Heart right ventricle (tissue), 16 donors: ENCODE measurements at places on chromosomes 13 and 19.

DNA sequence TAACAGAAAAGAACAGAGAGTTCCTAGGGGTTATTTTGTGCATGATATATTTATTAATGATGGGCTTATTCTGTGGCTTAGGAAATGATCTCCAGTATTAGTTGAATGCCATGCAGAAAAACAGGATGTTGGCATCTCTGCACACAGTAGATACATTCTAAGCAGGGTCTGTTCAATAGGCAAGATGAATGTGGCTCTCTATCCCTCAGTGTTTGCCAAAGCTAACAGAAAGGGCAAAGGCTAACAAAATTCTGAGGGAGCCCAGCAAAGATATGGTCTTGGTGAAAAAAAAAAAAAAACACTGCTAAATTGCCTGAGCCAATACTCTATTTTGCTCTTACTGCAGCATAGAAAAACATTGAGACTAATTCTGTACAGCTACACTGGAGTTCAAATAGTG, 1095.8 kb downstream of the UQCRFS1 start:
- H3K4me3 ChIP-seq = no peak overlapping the region
- no peaks in the 10 kb centered on the region for H3K4me1 ChIP-seq
- no peaks in the 10 kb centered on the region for H3K27me3 ChIP-seq
- H3K36me3 ChIP-seq = no peaks in the 10 kb centered on the region

- no peak for DNase-seq
- no peaks in the 10 kb centered on the region for H3K4me1 ChIP-seq
- no peak overlapping the region for H3K4me3 ChIP-seq
- H3K27me3 ChIP-seq = no peaks in the 10 kb centered on the region
- no peak overlapping the region for H3K27ac ChIP-seq
- no peaks in the 10 kb centered on the region for H3K36me3 ChIP-seq
Measured at GRCh38 chr13:84777316-84777715, 895.0 kb upstream of the SLITRK1 start.

DNA sequence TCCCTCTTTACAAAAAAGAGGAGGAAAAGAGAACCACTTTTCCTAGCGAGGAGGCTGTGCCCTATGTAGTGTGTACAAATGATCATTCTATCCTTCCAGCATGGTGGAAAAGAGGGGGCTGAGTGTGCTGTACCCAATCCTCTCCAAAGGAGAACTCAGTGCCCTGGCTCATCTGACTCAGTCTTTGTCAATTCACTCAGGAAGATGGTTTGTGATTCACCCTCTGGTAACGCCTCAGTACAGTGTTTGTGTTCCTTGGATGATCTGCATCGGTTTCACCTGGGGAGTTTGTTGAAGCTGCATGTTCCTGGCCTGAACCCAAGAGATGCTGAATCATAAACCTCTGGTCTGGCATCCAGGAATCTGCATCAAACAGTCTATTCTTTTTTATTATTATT, 18.3 kb upstream of the ENOX1 start:
- DNase-seq = no peak
- H3K27ac ChIP-seq = no peak overlapping the region
- H3K4me3 ChIP-seq = no peak overlapping the region

GRCh38 chr13:103528437-103528836, 462.2 kb upstream of the SLC10A2 start:
- DNase-seq = no peak
- no peaks in the 10 kb centered on the region for H3K36me3 ChIP-seq
- no peaks in the 10 kb centered on the region for H3K4me1 ChIP-seq
- no peak overlapping the region for H3K4me3 ChIP-seq

GRCh38 chr13:46796129-46796514, 839 bp downstream of the ESD start:
- H3K27me3 ChIP-seq = no peaks in the 10 kb centered on the region
- no peak for DNase-seq
- H3K27ac ChIP-seq = peak overlapping the region; percentile 90
- peak overlapping the region; percentile 76 for H3K4me3 ChIP-seq

GRCh38 chr19:4037301-4037949, 29.3 kb downstream of the ZBTB7A start:
- no peaks in the 10 kb centered on the region for H3K4me1 ChIP-seq
- no peak overlapping the region for H3K27ac ChIP-seq
- no peak overlapping the region for H3K4me3 ChIP-seq
- no peaks in the 10 kb centered on the region for H3K27me3 ChIP-seq

DNA sequence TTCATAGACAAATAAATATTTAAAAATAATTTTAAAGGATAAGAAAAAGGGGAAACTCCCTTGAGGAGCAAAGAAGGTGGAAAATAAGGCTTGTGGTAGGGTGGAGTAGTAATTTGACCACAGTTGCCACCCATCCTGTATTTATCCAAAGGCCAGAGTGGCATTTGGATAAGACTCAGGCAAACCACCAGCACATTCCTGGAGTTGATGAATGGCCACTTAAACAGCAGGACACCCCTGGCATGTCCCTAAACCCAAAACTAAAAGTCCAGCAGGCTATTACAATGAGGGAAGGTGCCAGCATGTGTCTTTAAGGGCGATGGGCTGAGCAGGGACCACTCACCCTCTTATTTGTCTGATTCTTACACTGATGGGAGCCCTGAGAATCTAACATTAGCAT, 9.8 kb upstream of the FRY start:
- H3K4me1 ChIP-seq = peaks cover 31% of the 10 kb centered on the region
- DNase-seq = no peak
- H3K27ac ChIP-seq = no peak overlapping the region
- H3K27me3 ChIP-seq = no peaks in the 10 kb centered on the region
- H3K4me3 ChIP-seq = no peak overlapping the region
- H3K36me3 ChIP-seq = no peaks in the 10 kb centered on the region

GRCh38 chr13:91946498-91947070, 548.2 kb downstream of the GPC5 start:
- no peaks in the 10 kb centered on the region for H3K4me1 ChIP-seq
- no peaks in the 10 kb centered on the region for H3K36me3 ChIP-seq
- no peak for DNase-seq

- H3K4me1 ChIP-seq = no peaks in the 10 kb centered on the region
- H3K27ac ChIP-seq = no peak overlapping the region
- DNase-seq = no peak
- H3K27me3 ChIP-seq = peaks cover 50% of the 10 kb centered on the region
- no peak overlapping the region for H3K4me3 ChIP-seq
Measured at GRCh38 chr19:13622766-13623715, 116.8 kb upstream of the CACNA1A start.

GRCh38 chr13:59677966-59678814, 485.5 kb downstream of the DIAPH3 start:
- no peaks in the 10 kb centered on the region for H3K27me3 ChIP-seq
- DNase-seq = no peak
- peak overlapping the region; percentile 53 for H3K27ac ChIP-seq
- H3K36me3 ChIP-seq = no peaks in the 10 kb centered on the region
- H3K4me1 ChIP-seq = peaks cover 11% of the 10 kb centered on the region

GRCh38 chr19:688992-689391, 6.3 kb downstream of the PRSS57 start:
- no peaks in the 10 kb centered on the region for H3K36me3 ChIP-seq
- no peak overlapping the region for H3K27ac ChIP-seq

- no peaks in the 10 kb centered on the region for H3K36me3 ChIP-seq
- no peak within 1 kb of the TSS for H3K27ac ChIP-seq
- no peaks in the 10 kb centered on the region for H3K4me1 ChIP-seq
Measured at GRCh38 chr13:42574011-42574410, at the start of gene TNFSF11. TNFSF11 (plus strand) TSS chr13:42574152; CDS start chr13:42574304, 152 bp downstream.

GRCh38 chr13:70960841-70961443, 852.7 kb upstream of the KLHL1 start:
- DNase-seq = no peak
- H3K4me3 ChIP-seq = no peak overlapping the region
- H3K27ac ChIP-seq = no peak overlapping the region
- no peaks in the 10 kb centered on the region for H3K27me3 ChIP-seq
- H3K4me1 ChIP-seq = no peaks in the 10 kb centered on the region

DNA sequence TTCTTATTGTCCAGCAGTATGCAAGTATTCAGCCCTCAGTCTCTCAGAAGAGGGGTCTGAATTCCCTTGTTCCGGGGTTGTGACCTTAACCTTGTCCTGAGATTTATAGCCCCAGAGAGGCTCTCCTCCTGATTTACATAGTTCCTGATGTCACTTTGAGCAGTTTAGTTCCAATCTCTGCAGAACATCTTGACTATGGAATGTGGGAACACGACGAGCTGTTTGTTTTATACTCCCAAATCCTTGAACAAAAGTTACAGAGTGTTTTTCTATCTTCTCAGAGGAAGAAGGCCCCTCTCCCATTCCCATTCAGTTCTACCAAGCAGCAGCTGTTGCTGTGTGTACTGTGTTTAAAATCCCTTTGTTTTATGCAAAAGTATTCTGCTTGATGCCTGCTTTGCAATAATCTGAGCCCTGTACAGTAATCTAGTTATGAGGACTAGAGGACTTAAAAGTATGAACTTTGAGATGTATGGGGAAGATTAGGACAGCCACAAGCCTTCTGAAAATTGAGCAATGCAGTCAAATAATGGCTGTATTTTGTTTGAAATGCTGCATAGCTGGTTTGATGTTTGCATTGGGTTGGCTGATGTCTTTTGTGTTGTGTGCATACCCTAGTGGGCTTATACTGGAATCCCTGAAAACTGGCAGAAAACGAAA, 74.7 kb downstream of the KL start:
- no peak for DNase-seq
- H3K4me3 ChIP-seq = no peak overlapping the region
- no peaks in the 10 kb centered on the region for H3K27me3 ChIP-seq
- H3K27ac ChIP-seq = no peak overlapping the region
- H3K36me3 ChIP-seq = no peaks in the 10 kb centered on the region

- H3K36me3 ChIP-seq = peaks cover 72% of the 10 kb centered on the region
- H3K27ac ChIP-seq = no peak overlapping the region
- H3K27me3 ChIP-seq = no peaks in the 10 kb centered on the region
- H3K4me1 ChIP-seq = no peaks in the 10 kb centered on the region
Measured at GRCh38 chr19:17580470-17581144, 25.2 kb downstream of the COLGALT1 start.

DNA sequence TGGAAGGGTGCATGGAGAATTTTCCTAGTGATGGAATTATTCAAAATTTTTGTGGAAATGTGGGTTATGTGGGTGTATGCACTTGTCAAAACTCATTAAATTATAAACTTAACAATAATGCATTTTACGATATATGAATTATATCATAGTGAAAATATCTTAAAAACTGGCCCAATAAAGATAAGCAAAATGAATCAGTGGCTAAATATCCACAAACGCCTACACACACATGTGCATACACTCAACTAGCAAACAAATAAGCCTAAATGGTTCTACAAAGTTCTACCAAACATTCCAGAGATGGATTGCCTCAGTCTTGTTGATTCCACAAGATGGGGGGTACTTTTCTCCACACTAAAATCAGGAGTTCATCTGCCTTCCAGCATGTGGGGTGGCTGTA, 349.5 kb downstream of the TSHZ3 start:
- DNase-seq = no peak
- H3K4me3 ChIP-seq = no peak overlapping the region
- no peak overlapping the region for H3K27ac ChIP-seq
- no peaks in the 10 kb centered on the region for H3K4me1 ChIP-seq

- H3K27me3 ChIP-seq = peaks cover 72% of the 10 kb centered on the region
- H3K4me1 ChIP-seq = peaks cover 31% of the 10 kb centered on the region
- peak overlapping the region; percentile 59 for H3K4me3 ChIP-seq
- DNase-seq = no peak
- no peaks in the 10 kb centered on the region for H3K36me3 ChIP-seq
Measured at GRCh38 chr13:78609464-78610205, 6.3 kb upstream of the POU4F1 start.

DNA sequence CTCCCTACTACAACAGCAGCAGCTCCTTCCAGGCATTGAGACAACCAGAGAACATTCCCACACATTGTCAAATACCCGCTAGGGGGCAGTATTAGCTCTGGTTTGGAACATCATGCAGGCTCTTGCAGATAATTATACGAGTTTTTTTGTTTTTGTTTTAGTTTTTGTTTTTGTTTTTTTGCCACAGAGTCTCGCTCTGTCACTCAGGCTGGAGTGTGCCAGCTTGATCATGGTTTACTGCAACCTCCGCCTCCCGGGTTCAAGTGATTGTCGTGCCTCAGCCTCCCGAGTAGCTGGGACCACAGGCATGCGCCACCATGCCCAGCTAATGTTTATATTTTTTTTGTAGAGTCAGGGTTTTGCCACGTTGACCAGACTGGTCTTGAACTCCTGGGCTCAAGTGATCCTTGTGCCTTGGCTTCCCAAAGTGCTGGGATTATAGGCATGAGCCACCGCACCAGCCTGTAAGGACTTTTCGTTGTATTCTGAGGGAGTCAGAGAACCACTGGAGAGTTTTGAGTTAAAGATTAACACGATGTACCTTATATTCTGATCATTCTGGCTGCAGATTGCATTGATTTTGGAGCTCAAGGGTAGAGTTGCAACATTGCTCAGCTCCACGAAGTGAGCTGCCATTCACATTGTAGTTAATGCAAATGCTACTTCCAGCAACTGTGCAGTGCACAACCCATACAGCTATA, 41.7 kb upstream of the CEACAM20 start:
- H3K4me1 ChIP-seq = no peaks in the 10 kb centered on the region
- DNase-seq = no peak
- H3K36me3 ChIP-seq = no peaks in the 10 kb centered on the region

DNA sequence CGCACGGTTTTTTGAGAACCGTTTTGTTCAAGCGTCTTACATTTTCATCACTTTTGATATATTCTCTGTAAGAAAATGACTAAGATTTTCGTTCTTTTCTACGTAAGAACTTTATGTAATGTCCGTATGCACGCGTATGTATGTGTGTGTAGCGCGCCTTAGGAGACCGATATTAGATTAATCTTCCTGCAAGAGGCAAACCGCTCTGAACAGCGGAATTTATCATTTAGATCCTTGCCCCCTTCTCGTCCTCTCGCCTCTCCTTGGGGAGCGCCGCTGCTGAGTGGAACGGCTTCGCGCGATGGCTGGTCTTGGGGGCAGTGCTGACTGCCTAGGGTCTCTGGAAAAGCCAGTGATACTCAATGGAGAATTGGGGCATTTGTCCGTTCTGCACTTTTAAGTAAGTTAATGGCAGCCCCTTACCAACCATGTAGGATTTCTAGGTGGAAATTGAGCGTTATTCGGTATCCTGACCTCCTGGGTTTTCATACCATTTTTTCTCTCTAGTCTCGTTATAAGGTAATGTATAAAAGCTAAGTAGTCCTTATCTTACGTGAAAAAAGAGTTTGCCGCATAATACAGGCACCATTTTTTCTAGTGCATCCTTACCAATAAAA, 4.7 kb downstream of the MAB21L1 start:
- no peaks in the 10 kb centered on the region for H3K36me3 ChIP-seq

- no peak for DNase-seq
- H3K36me3 ChIP-seq = no peaks in the 10 kb centered on the region
- H3K4me3 ChIP-seq = peak overlapping the region; percentile 83
- peaks cover 56% of the 10 kb centered on the region for H3K4me1 ChIP-seq
- peaks cover 50% of the 10 kb centered on the region for H3K27me3 ChIP-seq
Measured at GRCh38 chr19:31351855-31352195, 2.6 kb upstream of the TSHZ3 start.

DNA sequence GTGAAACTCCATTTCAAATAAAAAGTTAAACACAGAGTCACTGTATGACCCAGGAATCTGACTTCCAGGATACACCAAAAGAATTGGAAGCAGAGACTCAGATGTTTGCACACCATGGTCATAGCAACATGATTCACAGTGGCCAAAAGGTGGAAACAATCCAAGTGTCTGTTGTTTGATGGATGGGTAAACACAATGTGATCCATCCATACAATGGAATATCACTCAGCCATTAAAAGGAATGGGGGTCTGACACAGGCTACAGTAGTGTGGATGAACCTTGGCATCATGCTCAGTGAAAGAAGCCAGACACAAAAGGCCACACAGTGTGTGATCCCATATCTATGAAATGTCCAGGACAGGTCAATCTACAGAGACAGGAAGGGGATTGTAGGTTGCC, 174.3 kb downstream of the PTPRS start:
- H3K36me3 ChIP-seq = no peaks in the 10 kb centered on the region
- no peak overlapping the region for H3K27ac ChIP-seq
- DNase-seq = no peak
- H3K4me1 ChIP-seq = no peaks in the 10 kb centered on the region
- no peaks in the 10 kb centered on the region for H3K27me3 ChIP-seq
